ENCODE measurements at places on chromosomes 7 and 10.

DNA sequence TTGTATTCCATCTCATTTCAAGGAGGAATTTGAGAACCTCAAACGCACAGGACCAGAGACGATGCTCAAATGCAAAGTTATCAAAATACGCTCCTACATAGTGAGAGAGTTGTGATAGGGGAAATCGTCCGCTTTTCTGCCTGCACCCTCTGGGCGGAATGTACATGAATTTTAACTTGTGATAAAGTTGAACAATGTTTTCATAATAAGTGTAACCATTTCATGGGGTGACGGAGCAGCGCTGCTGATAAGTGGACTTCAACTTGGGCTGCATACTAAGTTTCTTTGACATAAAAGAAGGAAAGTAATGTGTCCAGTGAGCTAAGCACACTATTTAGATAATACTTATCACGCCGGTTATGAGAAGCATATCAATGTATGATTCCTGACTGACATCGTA, 497.5 kb upstream of the MGMT start:
- no peak for DNase-seq

DNA sequence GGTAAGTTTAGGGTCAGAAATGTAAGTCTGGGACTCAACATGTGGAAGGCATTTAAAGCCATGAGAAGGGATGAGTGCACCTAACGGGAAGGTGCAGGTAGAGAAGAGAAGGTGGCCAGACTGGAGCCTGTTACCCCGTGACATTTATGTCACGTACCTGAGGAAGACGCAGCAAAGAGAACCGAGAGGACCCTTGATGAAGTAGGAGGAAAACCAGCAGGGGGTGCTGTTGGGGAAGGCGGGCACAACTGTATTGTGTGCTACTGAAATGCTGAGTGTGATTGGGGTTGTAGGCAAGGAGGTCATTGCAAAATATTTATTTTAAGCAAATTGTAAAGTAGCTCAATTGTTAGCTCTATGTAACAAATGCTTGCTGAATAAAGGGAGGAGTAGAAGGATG, 338.2 kb upstream of the PRKCQ start:
- peak; percentile 57 for DNase-seq

DNA sequence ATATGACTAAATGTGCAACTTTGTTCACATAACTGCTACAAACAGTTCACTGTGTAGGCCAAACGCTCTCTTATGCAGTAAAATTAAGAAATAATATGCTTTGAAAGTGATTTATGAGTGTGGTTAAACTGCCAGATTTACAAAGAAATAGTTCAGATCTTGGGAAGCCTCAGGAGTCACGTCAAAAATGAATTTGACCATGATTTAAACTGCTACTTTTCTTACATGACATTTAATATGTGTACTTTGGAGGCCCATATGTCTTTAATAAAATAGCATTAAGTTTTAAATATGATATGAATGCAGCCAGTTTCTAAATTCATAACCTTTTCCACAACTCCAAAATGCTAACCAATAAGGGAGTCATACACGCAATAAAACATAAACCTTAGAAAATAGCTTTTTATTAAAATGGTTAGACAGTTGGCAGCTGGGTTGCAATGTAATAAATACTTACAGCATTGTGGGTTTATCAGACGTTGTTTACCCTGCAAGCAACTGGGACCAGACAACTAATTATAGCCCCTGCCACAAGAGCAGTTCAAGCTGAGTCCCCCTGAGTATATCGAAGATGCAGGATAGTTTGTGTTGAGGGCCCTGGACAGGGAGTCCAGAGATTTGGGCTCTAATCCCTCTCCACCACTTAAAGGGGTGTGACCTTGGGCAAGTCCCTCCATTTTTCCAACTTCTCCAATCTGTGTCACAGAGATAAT, 640.4 kb downstream of the LRMDA start:
- no peak for DNase-seq

GRCh38 chr7:82740246-82740848, 296.8 kb upstream of the CACNA2D1 start:
- no peak for DNase-seq

GRCh38 chr7:158816995-158817394, 12.3 kb downstream of the ESYT2 start:
- peak; percentile 50 for DNase-seq

- no peak for DNase-seq
Measured at GRCh38 chr10:52348037-52348564, 34.0 kb downstream of the DKK1 start.
